ENCODE measurements at places on chromosomes 5 and 9.

- DNase-seq: no peak
Measured at GRCh38 chr9:8916771-8917170, 1117.2 kb upstream of the DMAC1 start.

GRCh38 chr9:16455842-16456241 is 414.6 kb downstream of the BNC2 start:
- DNase-seq: no peak

GRCh38 chr9:73855206-73855605 is 641.9 kb upstream of the RORB start:
- DNase-seq: no peak

DNA sequence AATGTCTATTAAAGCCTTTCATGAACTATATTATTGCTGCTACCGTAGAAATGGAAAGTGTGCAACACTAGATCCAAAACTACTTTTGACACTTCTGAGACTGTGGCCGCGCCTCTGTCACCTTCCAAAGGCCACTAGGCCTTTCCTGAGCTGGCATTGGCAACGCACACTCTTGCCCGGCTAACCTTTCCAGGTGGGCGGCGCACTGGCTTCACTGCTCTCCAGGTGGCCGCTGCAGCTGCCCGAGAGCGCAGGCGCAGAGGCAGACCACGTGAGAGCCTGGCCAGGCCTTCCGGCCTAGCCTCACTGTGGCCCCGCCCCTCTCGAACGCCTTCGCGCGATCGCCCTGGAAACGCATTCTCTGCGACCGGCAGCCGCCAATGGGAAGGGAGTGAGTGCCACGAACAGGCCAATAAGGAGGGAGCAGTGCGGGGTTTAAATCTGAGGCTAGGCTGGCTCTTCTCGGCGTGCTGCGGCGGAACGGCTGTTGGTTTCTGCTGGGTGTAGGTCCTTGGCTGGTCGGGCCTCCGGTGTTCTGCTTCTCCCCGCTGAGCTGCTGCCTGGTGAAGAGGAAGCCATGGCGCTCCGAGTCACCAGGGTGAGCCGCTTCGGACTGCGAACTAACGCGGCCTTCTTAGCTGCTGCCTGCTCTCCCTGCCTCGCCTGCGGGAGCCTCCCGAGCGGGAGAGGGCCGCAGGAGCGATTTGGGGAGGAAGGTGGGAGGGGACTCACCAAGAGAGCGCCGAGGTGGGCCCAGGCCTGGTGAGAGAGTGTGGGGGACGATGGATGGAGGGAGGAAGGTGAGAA is at the start of gene CCNB1:
CCNB1 (plus strand) TSS at position 465 of the 807 bp plus-strand sequence; CDS start at position 578, 113 bp downstream.
- DNase-seq: peak; percentile 99

GRCh38 chr5:25515525-25515924 is 870.7 kb upstream of the CDH10 start:
- DNase-seq: no peak
